ENCODE measurements at places on chromosomes 2 and 18.

DNA sequence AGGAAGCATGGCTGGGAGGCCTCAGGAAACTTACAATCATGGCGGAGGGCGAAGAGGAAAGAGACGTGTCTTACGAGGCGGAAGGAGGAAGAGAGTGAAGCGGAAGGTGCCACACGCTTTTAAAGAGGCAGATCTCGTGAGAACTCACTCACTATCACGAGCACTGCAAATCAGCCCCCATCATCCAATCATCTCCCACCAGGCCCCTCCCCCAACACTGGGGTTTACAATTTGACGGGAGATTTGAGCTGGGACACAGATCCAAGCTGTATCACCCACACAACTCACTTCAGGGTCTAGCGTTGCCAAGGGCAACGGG, 5.1 kb upstream of the BOK start:
- DNase-seq = no peak

GRCh38 chr2:217371781-217372213, 511.9 kb upstream of the TNP1 start:
- DNase-seq = no peak

DNA sequence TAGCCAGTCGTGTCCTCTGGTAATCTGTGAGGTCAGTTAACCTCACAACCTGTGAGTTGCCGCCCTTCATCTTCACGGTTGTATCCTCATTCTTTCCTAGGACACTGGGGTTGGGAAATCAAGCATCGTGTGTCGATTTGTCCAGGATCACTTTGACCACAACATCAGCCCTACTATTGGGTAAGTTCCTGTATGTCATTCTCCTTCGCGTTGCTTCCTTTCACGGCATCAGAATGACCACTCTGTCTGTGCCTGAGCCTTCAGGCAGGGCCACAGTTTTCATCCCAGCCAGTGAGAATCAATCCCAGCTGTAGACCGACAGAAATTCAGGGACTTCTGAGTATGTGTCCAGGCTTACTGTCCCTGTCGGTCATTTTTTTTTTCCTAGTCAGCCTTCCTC, 67.1 kb downstream of the RAB31 start:
- DNase-seq = no peak

GRCh38 chr2:27471961-27472360, 17.6 kb downstream of the IFT172 start:
- DNase-seq = no peak

DNA sequence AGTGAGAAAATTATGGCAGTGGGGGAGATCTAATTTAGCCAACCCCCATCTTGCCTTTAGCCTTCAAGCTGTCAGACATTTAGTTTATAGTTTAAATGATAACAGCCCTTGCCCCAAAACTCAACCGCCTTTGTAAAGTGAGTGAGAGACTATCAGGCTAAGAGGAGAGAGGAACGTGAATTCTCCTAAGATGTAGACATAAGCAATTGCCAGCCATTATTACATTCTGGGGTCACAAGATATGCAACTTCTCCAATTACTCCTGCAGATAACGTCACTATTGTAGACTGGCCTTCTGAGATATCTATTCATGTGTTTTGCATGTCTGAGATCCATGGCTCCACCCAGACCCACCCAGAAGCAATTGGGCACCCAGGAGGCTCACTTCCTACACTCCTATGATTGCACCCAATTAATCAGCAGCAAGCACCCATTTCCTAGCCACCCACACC, 307.3 kb downstream of the NBAS start:
- no peak for DNase-seq

- DNase-seq = no peak
These were observed 154.9 kb downstream of the AQP4 start for GRCh38 chr18:26710470-26711096.

GRCh38 chr18:56789004-56789888, 138.1 kb downstream of the WDR7 start:
- peak; percentile 25 for DNase-seq

- DNase-seq = no peak
These were observed 24.9 kb downstream of the TDRD15 start for GRCh38 chr2:21148718-21149117.

Measured in activated naive CD4-positive, alpha-beta T cell treated with anti-CD3 and anti-CD28 coated beads, Interleukin-2, amount 50 U/mL, for 16 hours (primary cell).